ENCODE measurements at places on chromosomes 12 and 14. TPM values are rescaled to one million over a fixed set of nuclear protein-coding genes. Genes with fewer than 3 reads are reported as not detected.

GRCh38 chr14:62144863-62145262, 382.6 kb downstream of the SNAPC1 start:
- DNase-seq: no peak

GRCh38 chr14:65278589-65278988, 133.9 kb upstream of the FUT8 start:
- DNase-seq: no peak

- no peak for DNase-seq
These were observed 12.8 kb upstream of the PPFIBP1 start for GRCh38 chr12:27511031-27511722.

DNA sequence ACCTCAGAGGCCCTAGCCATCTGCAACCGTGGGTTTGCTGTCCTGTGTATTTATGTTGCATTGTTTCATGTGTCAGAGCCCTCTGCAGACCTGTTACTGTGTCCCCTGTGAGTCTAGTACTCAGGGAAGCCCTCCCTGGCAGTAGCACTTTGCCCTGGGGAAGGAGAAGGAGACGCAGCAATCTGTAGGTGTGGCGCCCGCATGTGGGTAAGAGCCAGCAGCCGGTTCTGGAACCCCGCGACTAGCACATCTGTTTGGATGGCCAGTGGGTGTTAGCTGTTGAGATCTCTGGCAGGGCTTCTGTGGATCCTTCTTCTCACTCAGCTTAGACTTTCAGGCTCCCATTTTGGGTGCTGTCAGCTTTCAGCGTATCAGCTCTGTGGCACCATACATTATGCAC, 57.0 kb downstream of the TECPR2 start:
- DNase-seq: no peak

Gene NTN4
- total RNA-seq: 106 TPM

Gene CAPZA3
- total RNA-seq: not detected

DNA sequence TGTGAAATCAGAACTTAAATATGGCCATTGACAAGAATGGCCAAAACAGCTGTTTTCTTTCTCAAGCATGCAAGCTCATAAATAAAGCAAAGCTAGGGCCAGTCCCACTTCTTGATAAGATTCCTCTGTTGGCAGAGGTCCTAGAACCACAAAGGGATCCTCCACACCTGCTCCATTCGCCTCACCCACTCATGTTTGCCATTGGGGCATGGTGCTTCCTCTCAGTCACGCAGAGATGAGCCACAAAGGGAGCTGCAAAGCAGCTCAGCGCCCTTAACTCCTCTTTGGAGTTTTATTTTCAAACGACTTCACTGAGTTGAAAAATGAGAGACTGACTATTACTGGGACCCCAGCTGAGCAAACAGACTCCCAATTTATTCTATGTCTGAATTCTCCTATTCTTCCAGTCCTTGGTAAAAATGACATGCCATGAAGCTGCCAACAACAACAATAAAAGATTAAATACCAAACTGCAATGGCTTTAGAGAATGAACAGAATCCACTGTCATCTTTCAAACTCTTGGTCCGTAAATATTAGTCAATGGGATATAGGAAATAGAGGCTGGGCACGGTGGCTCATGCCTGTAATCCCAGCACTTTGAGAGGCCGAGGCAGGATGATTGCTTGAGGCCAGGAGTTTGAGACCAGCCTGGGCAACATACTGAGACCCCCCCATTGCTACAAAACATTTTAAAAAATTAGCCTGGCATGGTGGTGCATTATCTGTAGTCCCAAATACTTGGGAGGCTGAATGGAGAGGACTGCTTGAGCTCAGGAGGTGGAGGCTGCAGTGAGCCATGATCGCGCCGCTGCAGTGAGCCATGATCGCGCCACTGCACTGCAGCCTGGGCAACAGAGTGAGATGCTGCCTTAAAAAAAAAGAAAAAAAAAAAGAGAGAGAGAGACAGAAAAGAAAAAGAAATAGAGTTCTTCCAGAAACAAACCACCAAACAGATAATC, 16.4 kb downstream of the MANSC1 start:
- DNase-seq: no peak

Gene MANSC1
- 25.2 TPM for total RNA-seq

DNA sequence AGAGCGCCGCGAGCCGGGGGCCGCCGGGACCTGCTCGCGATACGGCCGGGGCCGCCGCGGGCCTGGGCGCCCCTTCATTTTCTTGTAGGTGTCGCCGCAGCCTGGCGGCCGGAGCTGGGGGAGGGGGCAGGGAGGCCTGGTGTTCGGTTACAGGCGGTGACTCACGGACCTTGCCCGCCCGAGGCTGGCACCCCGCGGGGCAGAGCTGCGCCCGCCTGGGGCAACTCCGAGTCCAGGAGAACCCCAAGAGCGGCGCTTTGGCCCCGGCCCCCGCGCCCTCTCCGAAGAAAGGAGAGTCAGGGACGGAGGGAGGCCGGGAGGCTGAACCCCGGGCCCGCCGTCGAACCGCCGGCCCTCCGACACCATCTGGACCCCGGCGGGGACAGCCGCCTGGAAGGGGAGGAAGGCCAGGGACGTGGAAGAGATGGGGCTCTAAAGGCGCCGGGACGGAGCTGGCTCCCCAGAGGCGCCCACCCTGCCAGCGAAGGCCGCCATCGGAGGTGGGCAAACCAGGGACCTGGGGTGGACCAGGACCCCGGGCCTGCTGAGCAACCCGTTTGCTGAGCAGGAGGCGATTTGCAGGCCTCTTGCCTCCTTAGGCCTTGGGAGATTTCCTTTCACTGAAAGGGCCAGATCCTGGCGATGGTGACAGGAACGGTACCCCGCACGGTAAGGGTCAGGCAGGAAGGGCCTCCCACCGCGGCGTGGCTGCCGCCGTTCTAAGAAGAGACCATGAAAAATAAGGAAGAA, 843 bp upstream of the NUAK1 start:
- DNase-seq: peak; percentile 93
